Cortex of kidney (tissue), 1 donor: ENCODE measurements at places on chromosomes 11 and 22.

DNA sequence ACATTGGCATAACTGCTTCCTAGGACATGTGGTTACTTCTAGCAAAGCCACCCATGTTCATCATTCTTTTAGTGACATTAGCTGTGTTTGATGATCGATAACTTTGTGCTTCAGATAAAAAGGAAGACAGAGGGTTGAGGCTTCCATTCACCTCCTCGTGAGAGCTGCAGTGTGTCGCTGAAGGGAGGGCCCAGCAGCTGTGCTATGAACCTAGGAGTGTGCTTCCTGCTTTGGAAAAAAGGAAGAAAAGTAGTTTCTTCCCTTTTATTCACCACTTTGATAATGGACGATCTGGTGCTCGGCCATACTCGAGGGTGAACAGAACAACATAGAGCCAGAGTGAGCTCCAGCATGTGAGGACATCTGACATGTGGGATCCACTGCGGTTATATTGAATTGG, 6.1 kb upstream of the RFPL2 start:
- DNase-seq: no peak

DNA sequence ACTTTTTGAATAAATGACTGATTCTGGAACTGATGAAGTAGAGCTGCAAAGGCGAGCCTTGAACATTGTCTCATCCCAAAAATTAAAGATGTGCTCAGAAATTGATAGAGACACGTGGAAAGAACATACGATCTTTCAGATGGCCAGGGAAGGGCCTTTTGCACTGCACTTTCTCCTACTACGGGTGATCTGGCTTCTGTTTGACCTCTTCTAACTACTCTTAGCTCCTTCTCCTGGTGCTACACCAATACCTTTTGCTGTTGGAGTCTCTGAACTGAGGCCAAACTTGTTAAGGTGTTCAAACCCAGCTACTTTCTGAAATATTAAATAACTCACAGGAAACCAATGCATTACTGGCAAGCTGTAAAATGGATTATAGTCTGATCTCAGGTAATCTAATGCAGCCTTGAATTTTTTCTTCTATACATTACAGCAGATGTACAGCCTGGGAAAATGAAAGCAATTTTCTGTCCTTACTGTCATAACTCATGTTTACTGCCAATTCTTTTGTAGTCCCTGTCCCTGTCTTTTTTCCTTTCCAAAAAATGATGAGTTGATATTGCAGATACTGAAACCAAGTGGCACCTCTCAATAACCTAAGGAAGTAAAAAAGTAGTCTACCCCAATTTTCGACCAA, 1086.1 kb upstream of the CNTN5 start:
- no peak for DNase-seq

GRCh38 chr22:20606041-20606783, 98.8 kb downstream of the MED15 start:
- no peak for DNase-seq

DNA sequence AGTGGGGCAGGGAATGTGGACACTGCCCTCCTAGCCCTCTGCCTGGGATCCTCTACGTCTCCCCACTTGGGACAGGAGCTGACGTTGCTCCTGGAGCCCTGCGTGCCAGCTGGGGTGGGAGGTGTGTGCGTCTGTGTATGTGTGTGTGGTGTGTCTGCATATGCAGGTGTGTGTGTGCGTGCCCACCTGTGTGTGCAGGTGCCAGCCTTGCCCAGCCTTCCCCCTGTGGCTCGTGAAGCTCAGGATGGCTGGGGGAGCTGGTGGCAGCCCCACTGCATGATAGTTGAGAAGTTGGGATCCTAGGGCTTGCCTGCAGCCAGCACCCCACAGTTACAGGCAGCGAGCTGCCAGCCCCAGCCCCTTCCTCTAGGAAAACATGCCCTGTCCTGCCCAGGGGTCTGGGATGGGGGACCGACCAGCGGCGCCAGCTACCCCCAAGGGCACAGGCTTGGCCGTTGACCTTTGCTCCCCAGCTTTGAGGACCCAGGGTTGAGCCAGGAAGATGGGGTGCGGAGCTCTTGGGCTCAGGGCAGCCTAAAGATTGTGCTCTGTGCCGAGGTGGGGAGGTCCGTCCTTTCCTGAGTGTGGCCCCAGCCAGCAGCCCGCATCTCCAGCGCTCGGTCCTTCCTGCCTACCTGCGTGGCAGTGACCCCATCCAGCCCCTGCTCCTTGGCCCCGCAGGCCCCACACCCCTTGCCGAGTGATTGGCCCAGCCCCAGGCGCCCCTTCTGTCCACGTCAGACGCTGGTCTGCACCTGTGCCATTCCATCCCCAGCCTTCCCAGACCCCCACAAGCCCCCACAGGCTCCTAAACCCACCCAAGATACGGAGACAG, 15.7 kb downstream of the BRSK2 start:
- no peak for DNase-seq

DNA sequence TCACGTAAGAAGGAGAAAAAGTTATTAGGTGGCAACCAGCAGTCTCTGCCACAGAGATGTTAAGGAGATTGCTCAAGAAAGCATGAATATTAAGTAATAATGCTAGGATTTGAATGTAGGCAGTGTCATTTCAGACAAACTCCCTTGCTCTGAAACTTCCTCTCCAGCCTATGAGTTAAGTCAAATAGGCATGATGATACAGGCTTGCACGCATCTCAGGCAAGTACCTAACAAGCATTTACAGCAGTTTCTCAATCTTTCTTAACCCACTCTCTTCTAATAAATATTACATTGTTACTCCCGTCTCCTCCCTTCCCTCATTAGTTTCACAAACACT, 72.7 kb downstream of the RAB38 start:
- DNase-seq: no peak

DNA sequence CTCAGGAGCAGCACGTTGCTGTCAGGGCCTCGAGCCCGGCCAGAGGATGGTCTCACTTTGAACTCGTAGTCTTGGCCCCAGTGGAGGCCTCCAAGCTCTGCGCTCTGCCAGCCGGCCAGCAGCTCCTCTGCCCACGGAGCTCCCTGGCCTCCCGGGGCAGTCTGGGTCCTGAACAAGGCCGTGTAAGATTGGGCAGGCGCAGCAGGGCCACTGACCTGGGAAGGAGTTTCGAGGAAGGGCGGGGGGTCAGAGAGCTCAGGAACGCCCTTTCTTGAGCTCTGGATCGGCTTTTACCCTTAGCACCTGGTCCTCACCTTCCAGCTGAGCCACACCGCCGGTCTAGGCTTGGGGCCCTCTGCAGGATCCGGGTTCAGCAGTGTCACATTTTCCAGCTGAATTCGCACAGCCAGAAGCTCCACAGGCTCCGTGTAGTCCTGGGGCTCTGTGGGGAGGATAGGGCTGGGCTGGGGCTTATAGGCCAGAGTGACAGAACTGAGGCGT, 2.1 kb downstream of the ROBO4 start:
- no peak for DNase-seq

GRCh38 chr11:12731841-12732336, 57.7 kb downstream of the TEAD1 start:
- DNase-seq: no peak

- DNase-seq: no peak
These were observed 239.6 kb downstream of the LARGE1 start for GRCh38 chr22:33680632-33681031.

DNA sequence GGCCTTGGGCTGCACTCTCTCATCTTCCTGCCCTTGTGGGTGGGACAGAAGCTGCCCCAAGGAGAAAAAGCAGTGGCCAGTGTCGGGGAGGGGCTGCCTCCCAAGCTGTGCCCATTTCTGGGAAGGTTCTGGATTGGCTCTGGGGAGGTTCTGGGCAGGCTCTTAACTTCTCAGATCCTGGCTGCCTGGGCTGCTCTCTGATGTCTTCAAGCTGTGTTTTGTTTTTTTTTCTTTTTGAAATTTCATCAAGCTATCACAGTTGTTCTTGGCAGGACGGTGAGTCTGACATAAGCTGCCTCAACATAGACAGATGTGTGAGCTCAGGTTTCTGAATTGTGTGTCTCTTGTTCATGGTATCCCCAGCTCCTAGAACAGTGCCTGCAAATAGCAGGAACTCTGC, 1032.0 kb downstream of the BRD1 start:
- DNase-seq: no peak

DNA sequence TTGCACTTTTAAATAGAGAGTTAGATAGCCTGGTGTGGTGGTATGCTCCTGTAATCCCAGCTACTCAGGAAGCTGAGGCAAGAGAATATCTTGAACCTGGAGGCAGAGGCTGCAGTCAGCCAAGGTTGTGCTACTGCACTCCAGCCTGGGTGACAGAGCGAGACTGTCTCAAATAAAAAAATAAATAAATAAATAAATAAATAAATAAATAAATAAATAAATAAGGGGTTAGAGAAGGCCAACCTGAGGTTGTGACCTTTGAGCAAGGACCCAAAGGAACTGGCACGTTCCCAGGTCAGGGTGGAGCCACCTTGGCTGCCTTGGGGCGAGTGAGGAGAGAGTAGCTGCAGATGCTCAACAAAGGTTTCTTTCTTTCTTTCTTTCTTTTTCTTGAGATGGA, 65.3 kb upstream of the TENM4 start:
- no peak for DNase-seq

DNA sequence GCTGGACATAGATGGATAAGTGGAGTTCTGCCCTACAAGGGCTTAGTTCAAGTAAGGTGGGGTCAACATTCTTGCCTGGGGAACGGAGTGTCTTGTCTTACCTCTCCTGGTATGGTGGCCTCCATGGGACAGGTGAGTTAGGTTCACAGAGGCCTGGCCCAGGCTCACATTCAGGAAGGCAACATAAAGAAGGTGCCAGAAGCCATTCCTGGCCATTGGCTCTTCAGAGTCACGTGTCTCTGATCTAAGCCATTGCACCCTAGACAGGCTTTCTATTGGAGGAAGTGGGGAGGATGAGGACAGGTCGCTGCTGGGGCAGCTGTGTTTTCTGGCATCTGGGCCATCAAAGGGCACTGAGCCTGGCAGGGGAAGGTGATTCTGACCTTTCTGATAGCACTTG, 14.8 kb downstream of the LMO2 start:
- no peak for DNase-seq

DNA sequence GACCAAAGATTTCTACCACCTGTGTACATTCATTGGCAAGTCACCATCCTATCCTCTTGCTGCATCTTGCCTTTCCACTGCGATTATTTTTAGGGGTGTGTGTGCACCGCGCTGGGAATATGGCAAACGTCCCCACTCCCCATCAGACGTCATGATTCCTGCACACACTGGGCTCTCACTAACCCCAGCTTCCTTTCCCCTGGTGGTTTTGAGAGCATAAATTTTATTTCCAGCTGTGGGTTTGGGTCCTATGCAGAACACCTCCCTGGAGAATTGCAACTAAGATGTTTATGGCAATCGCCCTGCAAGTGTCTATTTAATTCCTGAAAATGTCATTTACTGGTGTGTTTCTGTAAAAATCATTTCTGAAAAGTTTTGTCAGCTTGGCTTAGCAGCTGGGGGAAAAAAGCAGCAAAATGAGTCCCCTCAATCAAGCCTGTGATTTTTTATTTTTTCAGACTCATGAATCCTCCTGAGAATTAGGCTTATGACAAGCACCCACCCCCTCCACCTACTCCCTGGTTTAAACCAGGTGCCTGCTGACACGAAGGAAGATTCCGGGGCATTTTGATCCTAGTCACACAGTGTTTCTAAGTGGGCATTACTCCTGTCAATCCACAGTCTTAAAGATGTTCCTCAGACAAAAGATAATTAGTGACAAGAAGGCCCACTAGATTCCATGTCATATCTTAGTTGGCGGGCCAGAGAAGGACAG, 23.8 kb downstream of the UPB1 start:
- no peak for DNase-seq

- no peak for DNase-seq
These were observed 59.5 kb upstream of the AMOTL1 start for GRCh38 chr11:94708642-94709041.

DNA sequence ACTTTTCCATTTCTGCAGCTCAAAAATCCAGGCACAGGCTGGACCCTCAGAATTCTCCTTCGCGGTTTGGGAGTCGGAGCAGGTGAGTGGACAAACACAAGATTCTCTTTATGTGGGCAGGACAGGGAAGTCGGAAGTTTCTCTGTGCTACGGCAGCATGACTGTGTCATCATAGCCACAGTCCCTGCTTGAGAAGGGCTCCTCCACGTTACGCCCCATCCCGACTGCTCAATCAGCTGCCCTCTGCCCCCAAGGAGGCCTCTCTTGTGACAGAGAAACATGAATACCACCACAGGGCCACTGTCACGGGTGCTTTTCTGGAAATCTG, 89.0 kb upstream of the SHISAL1 start:
- DNase-seq: no peak

GRCh38 chr11:94036096-94036495, 14.9 kb downstream of the HEPHL1 start:
- DNase-seq: no peak

DNA sequence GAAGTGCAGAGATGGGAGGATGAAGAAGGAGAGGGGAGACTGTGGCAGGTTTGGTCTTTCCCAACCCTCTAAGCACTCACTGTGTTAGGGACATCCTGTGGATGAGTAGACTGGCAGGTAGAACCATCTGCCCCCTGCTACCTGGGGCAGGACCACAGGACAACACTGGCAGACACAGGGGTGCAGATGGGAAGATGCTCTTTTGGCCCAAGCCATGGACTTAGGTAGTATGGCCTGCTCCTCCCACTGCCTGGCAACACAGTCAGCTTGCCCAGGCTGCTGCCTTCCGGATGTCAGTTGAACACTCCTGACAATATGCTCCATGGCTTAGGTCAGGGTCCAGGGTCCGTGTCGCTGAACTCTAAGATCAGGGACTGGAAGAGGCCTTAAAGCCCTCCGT, 140.7 kb upstream of the NAV2 start:
- no peak for DNase-seq

DNA sequence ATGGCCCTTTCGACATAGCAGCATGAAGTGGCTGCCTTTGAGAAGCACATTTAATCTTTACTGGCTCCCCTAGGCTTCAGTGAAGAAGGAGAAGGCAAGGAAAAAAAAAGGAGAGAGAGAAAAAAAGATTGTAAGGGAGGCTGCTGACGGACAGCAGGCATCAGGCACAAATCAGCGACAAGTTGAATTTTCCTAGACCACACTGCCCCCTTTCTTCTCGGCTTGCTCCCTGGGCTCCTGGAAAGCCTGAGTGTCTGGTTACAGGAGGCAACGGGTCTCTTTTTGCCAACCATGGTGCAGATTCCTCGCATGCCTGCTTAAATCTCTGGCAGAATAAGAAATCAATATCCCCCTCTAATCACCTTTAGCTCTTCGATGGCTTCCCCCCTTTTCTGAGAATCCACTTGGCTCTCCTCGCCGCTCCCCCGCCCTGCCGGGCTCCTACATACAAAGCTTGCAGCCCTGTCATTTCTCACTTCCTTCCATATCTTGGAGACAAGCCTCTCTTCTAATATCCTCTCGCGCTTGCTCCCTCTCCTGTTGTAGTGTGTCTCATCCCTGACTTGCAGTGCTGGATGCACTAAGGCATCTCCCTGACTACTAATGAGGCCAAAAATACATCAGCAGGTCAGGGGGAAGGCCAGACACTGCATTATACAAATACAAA, 14.3 kb downstream of the BLID start:
- no peak for DNase-seq

GRCh38 chr11:19642185-19643158, 70.2 kb upstream of the NAV2 start:
- DNase-seq: no peak
